ENCODE measurements at places on chromosomes 13 and 19.

GRCh38 chr19:1156305-1156801, 17.7 kb downstream of the SBNO2 start:
- DNase-seq: no peak

DNA sequence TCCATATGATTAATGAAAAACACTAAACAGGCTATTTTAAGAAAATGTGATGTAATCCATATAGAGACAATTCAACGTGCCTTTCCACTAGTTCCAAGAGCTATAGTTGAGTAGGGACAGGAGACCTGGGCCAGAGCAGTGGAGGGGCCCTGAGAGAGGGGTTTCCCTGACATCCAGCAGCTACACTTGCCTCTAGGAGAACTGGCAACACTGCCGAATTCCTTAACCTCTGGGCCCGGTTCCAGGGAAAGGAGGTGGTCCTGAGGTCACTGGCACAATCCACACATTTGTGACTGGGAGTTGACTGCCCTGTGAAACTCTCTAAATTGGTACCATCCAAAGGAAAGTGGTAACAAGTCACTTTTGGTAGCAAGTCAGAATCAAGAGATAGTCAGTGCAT, 264.4 kb downstream of the DCLK1 start:
- no peak for DNase-seq

GRCh38 chr19:13952931-13953531, 722 bp downstream of the DCAF15 start:
- DNase-seq: no peak

- no peak for DNase-seq
These were observed 41.5 kb upstream of the MEDAG start for GRCh38 chr13:30864433-30865122.

DNA sequence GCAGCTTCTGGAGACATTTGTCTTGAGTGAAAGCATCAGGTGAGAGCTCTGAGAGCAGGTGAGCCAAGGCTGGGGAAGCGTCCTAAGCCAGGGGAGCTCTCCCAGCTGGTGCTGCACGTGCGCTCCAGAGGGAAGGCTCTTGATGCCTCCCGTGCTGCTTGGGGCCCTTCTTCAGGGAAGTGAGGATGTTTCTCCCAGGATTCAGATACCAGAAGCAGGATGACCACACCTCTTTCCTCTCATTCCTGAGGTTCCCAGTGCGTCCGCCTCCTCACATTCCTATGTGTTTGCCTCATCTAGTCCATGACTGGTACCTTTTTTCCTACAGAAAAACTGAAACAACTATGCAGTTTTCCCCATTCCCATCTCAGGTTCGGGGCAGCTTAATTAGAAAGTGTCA, 231.0 kb upstream of the IRS2 start:
- DNase-seq: no peak

DNA sequence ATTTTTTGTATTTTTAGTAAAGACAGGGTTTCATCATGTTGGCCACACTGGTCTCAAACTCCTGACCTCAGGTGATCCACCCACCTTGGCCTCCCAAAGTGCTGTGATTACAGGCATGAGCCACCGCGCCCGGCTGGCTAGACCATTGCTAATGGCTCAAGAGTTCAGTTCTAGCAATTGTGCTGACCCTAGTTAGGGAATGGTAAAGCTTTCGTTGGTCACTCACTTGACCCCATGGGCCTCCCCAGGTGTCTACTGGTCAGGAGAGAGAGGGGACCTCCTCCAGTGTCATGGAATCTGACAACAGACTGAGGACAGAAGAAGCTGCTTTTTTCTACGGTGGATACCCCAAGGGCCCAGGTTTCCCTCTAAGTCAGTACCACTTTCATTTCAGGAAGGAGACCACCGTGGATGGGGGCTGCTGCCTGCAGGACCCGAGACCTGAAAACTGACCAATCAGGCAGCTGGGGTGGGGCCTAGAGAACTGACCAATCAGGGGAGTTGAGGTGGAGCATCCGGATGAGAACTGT, 575 bp upstream of the ZNF556 start:
- DNase-seq: no peak

- DNase-seq: no peak
These were observed 320.1 kb downstream of the MTUS2 start for GRCh38 chr13:29140277-29140676.
